ENCODE measurements at places on chromosomes 7 and 10.

DNA sequence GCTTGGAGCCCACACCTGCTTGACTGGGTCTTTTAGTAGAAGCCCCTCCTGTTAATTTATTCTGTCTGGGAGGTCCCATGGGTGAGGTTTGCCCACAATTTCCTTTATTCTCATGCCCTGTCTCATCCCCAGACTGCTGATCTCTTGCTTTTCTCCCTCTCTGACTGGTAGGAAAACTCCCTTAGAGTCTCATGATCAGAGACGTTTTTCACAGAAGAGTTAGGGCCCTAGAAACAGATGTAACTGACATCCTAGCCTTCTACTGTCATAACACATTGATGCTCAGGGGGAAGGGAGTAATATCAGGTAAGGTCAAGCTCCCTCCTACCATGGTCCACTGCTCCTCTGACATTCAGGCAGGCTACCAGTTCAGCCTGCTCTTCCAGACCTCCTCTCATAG is 43.7 kb upstream of the WASL start:
- DNase-seq: no peak

DNA sequence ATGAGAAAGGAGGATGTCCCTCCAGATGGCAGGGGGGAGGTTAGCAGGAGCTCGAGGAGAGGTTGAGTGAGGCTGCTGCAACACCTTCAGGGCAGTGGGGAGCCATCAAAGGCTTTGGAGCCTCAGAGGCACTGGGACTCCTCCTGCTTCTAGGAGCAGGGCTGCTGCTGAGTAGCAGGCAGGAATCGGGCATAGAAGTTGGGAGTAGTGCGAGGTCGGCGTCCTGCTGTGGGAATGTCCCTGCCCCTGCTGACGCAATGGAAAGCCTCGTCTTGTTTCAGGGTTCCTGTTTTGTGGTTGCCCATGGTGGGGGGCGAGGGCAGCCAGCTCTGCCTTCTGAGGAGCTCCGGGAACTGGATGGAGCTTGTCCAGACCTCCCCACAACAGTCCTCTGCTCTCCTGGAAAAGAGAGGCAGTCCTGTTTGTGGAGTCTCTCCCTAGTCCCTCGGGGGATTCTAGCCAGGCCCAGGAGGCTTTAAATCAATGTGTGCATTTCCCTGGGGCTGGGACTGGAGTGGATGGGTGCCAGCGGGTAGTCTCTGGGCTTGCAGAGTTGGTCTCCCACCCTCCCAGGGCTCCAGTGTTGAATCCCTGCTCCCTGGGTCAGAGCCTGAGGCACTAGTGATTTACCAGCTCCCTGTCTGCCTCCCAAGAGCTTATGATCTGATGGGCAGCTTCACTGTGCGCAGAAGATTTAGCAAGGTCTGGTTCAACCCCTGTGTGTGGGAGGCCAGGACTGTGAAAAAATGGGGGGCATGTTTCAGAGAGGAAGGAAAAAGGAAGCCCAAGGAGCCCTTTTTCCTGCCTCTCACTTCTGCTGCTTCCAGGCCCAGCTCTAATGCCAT is 98.7 kb upstream of the PPIF start:
- DNase-seq: no peak

DNA sequence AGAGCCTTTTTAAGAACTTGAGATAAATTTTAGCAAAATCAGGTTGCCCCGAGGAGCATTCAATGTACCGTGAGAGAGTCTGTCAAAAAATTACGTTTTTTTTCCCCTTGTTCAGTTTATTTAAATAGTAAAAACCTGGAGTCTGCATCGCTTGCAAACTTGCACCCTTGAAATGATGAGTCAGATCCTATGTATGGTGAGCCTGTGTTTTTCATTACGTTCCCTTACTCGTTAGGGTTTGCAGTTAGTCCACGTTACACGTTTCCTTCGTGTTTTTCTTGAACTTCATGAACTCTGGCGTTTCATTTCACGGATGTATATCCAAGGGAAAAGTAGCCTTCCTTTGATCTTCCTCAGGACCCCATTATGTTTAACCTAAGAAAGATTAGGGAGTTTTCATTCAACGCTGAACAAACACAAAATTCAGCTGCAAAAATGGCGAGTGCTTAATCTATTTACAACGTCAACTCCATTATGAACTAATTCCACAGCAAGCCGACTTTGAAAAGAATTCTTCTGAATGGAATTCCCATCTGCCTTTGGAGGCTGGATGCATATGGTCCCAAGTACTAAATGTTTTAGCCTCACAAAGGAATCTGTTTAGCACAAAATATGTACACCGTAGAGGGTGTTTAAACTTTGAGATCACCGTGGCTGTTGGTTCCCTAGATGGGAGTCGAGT is 182.4 kb downstream of the MYOF start:
- DNase-seq: no peak

DNA sequence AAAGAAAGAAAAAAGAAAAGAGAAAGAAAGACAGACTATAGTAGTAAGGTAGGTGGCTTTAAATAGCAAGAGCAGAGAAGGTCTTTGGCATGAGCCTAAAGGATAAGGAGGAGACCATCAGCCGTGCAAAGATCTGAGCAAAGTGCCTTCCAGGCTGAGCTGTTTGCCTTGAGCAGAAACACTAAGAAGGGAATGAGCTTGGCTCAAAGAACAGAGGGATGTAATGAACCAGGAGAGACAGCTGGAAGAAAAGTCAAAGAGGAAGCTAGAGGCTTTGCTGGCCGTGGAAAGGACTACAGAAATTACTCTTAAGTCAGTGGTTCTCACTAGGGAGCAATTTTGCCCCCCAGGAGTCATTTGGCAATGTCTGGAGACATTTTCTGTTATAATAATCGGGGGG is 228.6 kb downstream of the FGFR2 start:
- no peak for DNase-seq

GRCh38 chr10:123393170-123393569 is 239.0 kb downstream of the BUB3 start:
- DNase-seq: no peak

- no peak for DNase-seq
These were observed 330.1 kb downstream of the PAXIP1 start for GRCh38 chr7:154672659-154673415.

DNA sequence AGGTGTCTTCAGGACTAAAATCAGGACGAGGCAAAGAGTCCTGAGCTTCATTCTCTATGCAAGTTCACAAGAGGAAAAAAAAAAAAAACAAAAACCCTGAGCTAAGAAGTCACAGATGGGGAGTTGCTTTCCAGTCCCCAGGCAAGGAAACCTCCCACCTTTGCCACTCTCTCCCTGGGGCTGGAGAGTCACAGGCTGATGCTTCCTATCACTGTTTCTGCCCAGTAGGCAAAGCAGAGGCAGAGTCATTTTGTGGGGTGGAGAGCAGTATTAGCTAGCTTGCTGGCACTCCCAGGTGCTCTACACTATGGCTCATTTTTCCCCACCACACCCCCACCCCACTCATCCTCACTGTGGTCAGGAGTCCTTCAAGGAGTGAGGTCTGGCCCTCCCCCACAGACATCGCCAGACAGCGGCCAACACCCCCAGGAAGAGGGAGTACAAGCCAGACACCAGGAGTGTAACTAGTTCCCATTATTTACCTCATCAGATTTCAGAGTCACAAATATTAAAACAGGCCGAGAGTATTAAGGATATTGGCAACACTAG is 34.6 kb upstream of the UNC5B start:
- no peak for DNase-seq

GRCh38 chr10:34739915-34740314 is 75.2 kb downstream of the PARD3 start:
- DNase-seq: no peak

DNA sequence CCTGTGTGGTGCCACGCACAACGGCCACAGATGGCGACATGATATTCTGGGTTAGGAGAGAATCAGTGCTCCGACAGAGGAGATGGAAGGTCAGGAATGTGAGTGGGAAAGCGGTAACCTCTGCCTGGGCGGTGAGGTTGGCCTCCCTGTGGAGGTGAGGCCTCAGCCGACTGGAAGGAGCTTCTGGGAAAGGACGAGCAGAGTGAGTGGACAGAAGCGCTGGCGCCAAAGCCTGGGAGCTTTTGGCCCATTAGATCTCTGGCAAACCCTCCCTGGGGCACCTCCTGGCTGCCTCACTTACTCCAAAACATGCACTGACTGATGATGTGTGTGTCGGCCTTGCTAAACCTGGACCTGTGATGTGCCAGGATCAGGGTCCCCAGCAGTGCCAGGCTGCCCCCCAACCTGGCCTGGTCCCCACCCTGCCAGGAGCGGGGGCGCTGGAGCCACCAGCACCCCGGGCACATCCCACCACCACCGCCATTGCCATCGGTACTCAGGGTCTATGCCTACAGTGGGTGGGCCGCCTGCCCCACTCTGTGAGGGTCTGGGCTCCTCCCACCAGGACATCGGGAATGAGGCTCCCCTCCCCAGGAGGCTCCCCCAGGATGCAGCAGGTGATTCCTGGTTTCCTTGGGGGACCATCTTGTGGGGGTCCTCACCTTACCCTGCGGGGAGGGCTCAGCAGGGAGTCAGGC is 51.0 kb downstream of the RASGEF1A start:
- no peak for DNase-seq

DNA sequence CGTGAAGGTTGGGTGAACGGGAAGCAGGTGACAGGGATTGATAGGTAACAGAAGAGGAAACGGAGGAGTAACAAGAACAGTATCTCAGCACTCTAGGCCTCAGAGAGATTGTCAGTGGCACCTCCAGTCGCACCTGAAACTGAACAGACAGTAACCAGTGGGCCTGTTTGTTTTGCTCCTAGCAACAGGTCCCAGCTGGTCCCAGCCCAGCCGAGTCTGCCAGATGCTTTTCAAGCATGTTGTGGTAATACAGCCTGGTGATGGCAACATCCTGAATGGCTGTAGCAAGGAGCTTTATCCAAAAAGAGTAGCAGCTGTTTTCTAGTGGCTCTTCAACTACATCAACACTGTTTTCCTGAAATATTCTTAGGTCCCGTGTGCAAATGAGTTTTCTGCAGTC is 4.7 kb downstream of the CACNB2 start:
- no peak for DNase-seq

DNA sequence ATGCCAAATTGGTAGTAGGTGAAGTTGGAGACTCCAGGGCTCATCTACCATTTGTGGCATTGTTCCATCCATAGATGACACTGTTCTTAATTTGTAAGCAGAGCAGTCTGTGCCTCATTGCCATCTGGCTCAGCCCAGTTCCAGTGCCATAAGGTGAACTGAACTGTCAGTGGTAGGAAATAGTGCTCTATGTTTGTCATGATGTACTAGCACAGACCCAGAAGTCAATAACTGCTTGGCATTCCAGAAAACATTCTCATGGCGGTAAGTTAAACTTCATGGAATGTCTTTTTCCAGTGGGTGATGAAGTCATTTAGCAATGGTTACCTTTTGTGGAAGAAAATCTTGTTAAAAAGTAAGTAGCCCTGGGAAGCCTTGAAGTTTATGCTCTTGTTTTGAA is 302.7 kb downstream of the SUGCT start:
- DNase-seq: no peak

DNA sequence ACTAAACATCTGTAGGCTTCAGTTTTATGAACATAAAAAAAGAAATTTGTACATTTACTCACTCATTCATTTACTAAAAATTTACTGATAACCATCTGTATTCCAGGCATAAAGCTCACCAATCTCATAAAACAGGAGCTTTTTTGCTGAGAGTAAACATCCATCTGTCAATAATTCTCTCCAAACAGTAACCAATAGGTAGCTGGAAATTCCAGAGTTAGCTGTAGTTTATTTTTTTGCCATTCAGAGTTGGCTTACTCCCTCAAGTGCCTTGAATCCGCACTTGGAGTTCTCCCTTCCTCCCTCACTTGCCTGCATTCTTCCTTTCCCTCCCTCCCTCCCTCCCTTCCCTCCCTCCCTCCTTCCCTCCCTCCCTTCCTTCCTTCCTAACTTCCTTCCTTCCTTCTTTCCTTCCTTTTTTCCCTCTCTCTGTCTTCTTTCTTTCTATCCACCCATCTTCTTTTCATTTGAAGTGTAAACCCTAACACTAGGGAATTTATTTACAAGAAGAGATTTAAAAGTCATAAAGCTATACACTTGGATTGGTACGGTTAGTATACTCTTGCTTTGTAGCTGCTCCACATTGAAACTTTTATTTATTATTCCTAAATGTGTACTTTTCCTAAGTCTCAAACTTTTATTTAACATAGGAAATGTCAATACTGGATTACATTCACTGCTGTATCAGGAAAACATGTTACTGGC is 44.6 kb upstream of the BICC1 start:
- DNase-seq: no peak

- no peak for DNase-seq
These were observed 439.5 kb downstream of the NEBL start for GRCh38 chr10:20457649-20458048.

GRCh38 chr7:21131897-21132296 is 296.0 kb upstream of the SP4 start:
- no peak for DNase-seq

GRCh38 chr10:89369156-89370105 is 8.4 kb upstream of the IFIT1B start:
- DNase-seq: no peak

- no peak for DNase-seq
These were observed 432.9 kb downstream of the GATA3 start for GRCh38 chr10:8487346-8487745.

DNA sequence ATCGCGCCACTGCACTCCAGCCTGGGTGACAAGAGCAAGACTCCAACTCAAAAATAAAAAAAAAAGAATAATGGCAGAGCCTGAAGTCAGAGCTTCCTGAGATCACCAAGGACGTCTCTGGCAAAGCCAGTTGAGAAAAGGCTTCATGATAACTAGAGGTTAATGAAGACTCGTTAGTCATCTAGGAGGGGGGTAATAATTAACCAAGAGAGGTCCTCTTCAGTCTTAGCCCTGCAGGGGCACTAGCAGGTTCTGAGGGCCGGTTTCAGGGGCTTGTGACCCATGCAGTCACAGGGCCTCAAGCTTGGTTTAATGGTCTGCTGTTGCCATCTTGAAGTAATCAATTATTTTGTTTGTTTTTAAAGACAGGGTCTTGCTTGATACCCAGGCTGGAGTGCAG is 28.6 kb upstream of the PROSER2 start:
- no peak for DNase-seq

DNA sequence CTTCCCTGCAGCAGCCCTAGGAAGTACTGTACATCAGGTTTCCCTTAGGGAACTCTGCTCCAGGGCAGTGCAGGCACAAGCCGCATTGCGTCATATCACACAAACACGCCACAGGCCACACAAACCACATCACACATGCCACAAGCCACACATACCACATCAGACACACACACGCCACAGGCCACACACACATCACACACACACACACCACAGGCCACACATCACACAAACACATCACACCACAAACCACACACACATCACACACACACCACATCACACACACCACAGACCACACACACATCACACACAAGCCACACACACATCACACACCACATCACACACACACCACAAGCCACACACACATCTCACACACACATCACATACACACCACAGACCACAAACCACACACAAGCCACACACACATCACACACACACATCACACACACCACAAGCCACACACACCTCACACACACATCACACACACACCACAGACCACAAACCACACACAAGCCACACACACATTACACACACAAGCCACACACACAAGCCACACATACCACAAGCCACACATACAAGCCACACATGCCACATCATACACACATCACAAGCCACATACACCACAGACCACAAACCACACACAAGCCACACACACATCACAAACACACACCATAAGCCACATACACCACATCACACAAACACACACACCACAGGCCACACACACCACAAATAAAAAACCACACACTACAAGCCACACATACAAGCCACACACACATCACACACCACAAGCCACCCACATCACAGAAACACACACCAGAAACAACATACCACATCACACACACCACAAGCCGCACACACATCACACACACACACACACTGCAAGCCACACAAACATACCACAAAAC is 53.4 kb downstream of the TMEM209 start:
- no peak for DNase-seq

GRCh38 chr7:157372300-157373232 is 35.8 kb downstream of the DNAJB6 start:
- no peak for DNase-seq

GRCh38 chr7:26449175-26450165 is 157.8 kb downstream of the SNX10 start:
- no peak for DNase-seq

All from activated CD4-positive, alpha-beta T cell treated with anti-CD3 and anti-CD28 coated beads, Interleukin-2, amount 50 U/mL, for 24 hours (primary cell).